Right atrium auricular region (tissue), 2 donors: ENCODE measurements at places on chromosomes 5 and 9.

DNA sequence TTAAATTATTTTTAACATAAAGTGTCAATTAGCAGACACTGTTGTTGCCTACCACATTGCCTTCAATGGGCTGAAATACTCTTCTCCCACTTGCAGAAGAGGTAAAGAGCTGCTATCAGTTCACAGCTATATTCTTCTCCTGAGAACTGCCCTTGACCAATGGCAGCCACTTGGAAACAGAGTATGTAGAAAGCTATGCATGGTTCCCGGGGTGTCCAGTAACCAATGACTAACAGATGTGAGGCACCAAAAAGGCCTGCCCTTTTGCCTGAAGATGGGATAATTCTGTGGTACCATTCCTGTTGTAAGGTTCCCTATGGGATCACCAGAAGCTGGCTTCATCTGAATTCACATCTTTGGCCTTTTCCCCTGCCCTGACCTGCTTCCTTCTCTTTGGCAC, 181.4 kb upstream of the MAP3K1 start:
- H3K27ac ChIP-seq, result no peak overlapping the region
- no peak for DNase-seq
- no peak overlapping the region for H3K4me3 ChIP-seq
- H3K27me3 ChIP-seq, result no peaks in the 10 kb centered on the region

- H3K36me3 ChIP-seq, result no peaks in the 10 kb centered on the region
- no peak overlapping the region for H3K27ac ChIP-seq
- H3K27me3 ChIP-seq, result no peaks in the 10 kb centered on the region
- DNase-seq, result no peak
- H3K4me1 ChIP-seq, result no peaks in the 10 kb centered on the region
Measured at GRCh38 chr5:50583621-50584020, 82.8 kb upstream of the PARP8 start.

DNA sequence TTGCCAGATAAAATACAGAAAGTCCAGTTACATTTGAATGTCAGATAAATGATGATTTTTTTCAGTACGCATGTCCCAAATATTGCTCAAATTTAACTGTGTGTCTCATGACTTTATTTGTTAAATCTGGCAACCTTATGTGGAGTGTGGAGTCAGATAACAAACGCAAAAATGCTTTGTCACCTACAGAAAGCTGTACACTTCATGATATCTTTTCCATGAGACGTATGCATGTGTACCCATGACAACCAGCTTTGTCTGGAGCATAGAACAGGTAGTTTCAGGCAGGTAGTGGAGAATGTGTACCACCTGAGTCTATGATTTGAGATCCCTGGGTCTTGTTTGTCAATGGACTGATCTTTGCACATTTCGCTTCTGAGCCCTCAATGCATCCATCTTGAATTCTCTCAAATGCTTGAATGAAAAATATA, 105.5 kb upstream of the CPEB4 start:
- peak overlapping the region; percentile 71 for H3K27ac ChIP-seq
- no peak for DNase-seq
- no peak overlapping the region for H3K4me3 ChIP-seq
- H3K27me3 ChIP-seq, result no peaks in the 10 kb centered on the region
- H3K4me1 ChIP-seq, result no peaks in the 10 kb centered on the region

- no peak overlapping the region for H3K4me3 ChIP-seq
- H3K36me3 ChIP-seq, result no peaks in the 10 kb centered on the region
- no peak for DNase-seq
- no peaks in the 10 kb centered on the region for H3K27me3 ChIP-seq
- H3K4me1 ChIP-seq, result no peaks in the 10 kb centered on the region
Measured at GRCh38 chr9:36789886-36790285, 217.2 kb downstream of the MELK start.
